ENCODE measurements at places on chromosomes 7 and 10.

DNA sequence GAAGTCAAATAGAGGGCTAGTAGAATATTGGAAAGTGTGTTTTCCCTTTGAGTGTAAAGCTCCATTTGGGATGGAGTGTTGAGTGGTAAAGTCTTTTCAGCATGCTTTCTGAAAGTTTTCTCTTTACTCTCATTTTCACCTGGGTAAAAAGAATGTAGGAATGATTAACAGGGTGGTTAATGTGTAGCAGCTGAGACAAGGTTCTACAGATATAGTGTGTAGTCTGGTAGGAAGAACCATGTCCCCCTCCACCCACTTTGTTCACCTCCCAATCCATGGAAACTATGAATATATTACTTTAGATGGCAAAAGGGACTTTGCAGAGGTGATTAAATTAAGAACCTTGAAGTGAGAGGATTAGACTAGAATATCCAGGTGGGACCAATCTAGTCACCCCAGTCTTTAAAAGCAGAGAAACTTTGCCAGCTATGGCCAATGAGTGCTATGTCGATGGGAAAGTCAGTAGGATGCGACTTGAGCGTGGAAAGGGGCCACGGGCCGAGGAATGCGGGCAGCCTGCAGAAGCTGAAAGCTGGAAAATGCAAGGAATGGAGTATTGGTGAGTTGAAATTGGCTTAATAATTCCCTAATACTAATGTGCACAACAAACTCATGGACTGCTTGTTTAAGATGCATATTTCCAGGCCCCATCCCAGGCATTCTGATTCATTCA lies 166.3 kb upstream of the AHR start:
- peaks cover 33% of the 10 kb centered on the region for H3K4me1 ChIP-seq
- peaks cover 2% of the 10 kb centered on the region for H3K36me3 ChIP-seq
- DNase-seq, result no peak
- peak overlapping the region; percentile 67 for H3K27ac ChIP-seq

- DNase-seq, result no peak
- H3K4me1 ChIP-seq, result peaks cover 12% of the 10 kb centered on the region
- H3K27ac ChIP-seq, result no peak overlapping the region
- H3K27me3 ChIP-seq, result peaks cover 2% of the 10 kb centered on the region
- H3K36me3 ChIP-seq, result peaks cover 5% of the 10 kb centered on the region
Measured at GRCh38 chr10:95428701-95429100, 132.5 kb downstream of the SORBS1 start.

GRCh38 chr7:50848203-50848602 lies 65.5 kb upstream of the GRB10 start:
- peaks cover 7% of the 10 kb centered on the region for H3K27me3 ChIP-seq
- no peak for DNase-seq
- no peak overlapping the region for H3K27ac ChIP-seq
- no peaks in the 10 kb centered on the region for H3K36me3 ChIP-seq

DNA sequence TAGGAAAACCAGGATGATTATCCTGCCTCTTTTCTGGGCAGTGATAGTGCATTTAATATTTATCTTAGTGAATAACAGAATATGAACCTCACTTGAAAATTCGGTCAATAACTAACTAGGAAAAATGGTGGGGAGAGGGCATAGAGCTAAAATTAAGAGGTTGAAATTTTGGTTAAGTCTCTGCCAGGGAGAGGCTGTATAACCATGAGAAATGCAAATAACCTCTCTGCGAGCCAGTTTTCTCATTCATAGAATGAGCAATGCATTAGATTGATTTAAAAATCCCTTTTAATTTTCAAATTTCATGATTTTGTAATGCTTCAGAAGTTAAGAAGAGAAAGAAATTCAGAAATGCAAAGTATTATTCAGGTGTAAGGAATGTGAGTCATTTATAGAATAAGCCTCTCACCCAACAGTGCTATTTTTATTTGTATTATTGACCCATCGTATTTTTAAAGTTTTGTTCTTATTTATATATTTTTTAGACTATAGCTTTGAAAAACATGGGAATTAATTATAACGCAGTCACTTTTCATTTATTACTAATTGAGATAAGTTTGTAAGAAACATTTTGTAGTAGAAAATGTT lies 104.7 kb downstream of the PHF14 start:
- peaks cover 19% of the 10 kb centered on the region for H3K36me3 ChIP-seq
- H3K4me1 ChIP-seq, result peaks cover 3% of the 10 kb centered on the region
- no peak overlapping the region for H3K4me3 ChIP-seq
- H3K27ac ChIP-seq, result no peak overlapping the region

DNA sequence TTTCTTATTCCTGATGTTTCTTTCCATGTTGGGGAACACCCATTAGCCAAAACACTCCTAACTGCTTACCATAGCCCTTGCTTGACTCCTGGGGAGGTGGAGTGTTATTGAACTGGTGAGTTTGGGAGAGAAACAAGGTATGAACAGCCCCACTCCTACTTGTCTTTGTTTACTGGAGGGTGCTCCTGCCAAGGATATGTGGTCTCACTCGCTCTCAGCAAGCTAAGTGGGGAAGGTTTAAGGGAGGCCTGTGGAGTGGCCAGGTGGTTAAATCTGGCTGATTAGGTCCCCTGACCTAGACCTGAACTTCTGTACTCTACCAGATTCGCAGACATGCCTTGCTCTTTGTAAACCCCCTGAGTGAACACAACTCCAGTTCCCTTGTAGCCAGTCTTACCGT lies 300.1 kb downstream of the PTEN start:
- peaks cover 3% of the 10 kb centered on the region for H3K27me3 ChIP-seq
- H3K27ac ChIP-seq, result no peak overlapping the region

DNA sequence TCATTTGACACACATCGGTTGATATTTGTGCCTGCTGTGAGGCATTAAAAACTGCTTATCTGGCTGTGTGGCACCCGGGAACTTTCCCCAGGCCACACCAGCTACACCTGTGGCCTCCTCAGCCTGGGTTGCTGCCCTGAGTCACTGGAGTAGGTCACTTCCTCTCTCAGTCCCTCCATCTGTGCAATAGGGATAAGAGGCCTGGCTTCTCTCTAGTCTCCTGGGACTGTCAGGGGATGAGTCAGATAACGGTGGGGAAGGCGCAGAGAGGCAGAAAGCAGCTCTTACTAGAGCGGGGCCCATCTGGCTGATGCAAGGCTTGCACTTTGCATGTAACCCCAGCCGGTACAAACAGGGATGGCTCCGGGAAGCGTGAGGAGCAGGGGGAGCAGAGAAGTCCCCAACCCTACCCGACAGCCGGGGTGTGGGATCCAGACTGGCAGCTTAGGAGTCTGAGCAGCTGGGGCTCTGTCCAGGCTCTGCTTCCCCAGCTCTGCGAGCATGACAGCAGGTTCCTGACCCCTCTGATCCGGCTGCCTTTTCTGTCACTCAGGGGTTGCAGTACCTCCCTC lies 34.0 kb downstream of the DNAJB12 start:
- H3K27me3 ChIP-seq, result peaks cover 10% of the 10 kb centered on the region
- no peak for DNase-seq
- no peak overlapping the region for H3K4me3 ChIP-seq
- peak overlapping the region; percentile 93 for H3K27ac ChIP-seq
- no peaks in the 10 kb centered on the region for H3K36me3 ChIP-seq
- peaks cover 18% of the 10 kb centered on the region for H3K4me1 ChIP-seq

GRCh38 chr10:133261726-133262325 lies 14.8 kb downstream of the ADAM8 start:
- H3K27ac ChIP-seq, result no peak overlapping the region
- peak overlapping the region; percentile 70 for H3K4me3 ChIP-seq
- peaks cover 5% of the 10 kb centered on the region for H3K4me1 ChIP-seq
- no peaks in the 10 kb centered on the region for H3K36me3 ChIP-seq
- peak; percentile 66 for DNase-seq
- H3K27me3 ChIP-seq, result peaks cover 22% of the 10 kb centered on the region

DNA sequence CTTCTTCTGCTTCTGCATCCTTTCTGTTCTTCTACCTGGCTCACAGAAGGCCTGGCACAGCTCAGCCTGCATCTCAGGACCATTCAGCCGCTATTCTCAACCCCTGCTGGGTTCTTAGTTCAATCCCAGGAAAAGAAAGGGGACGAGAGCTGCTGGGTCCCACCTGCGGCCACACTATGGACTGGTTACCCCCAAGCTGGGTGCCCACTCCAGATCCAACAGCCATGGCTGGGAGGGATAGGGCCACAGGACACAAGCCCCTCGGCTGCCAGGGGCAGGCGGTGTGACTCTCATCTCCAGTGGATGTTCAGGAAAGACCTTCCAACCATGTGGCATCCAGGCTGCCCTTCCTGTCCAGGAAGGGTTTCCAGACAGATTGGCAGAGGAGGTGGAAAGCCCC lies 97.6 kb upstream of the NMT2 start:
- no peaks in the 10 kb centered on the region for H3K27me3 ChIP-seq
- H3K36me3 ChIP-seq, result peaks cover 30% of the 10 kb centered on the region
- DNase-seq, result no peak
- no peak overlapping the region for H3K4me3 ChIP-seq
- no peak overlapping the region for H3K27ac ChIP-seq

DNA sequence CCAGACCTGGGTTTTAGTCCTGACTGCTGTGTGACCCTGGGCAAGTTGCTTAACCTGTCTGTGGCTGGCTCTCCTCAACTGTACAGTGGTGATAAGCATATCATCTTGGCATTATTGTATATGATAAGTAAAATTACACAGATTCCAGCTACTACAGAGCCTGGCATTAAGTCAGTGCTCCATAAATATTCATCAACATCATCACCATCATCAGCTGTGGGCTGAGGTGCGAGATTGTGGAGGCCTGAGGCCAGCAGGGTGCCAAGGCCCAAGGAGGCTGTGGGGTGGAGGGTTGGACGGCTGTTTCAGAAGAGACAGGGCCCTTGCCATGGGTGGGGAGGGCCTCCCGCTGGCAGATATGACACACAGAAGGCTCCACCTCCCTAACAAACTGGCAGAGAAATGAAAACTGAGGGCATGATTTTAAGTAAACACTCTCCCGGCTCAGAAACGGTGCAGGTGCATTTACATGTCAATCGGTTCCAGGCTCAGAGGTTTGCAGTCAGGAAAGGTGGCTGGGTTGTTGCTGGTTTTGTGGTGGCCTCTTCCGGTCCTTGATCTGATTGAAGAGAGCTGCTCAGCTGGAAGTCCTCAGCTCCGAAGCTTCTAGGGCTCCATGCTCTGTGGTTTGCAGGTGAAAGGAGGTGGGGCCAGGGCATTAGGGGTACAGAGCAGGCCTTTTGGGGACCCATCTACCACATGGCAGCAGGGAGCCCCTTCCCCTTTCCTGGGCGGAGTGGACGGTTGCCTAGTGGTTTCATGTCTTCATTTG lies 10.2 kb downstream of the CRYGN start:
- peak overlapping the region; percentile 97 for H3K27ac ChIP-seq
- peaks cover 1% of the 10 kb centered on the region for H3K36me3 ChIP-seq
- no peak for DNase-seq
- H3K4me1 ChIP-seq, result peaks cover 24% of the 10 kb centered on the region
- H3K27me3 ChIP-seq, result no peaks in the 10 kb centered on the region

GRCh38 chr7:99407872-99408378 lies 472 bp downstream of the PDAP1 start:
- no peak for DNase-seq
- H3K4me1 ChIP-seq, result peaks cover 27% of the 10 kb centered on the region
- H3K27me3 ChIP-seq, result no peaks in the 10 kb centered on the region
- peak overlapping the region; percentile 100 for H3K27ac ChIP-seq

- H3K36me3 ChIP-seq, result no peaks in the 10 kb centered on the region
- DNase-seq, result peak; percentile 24
- no peak overlapping the region for H3K27ac ChIP-seq
- no peak overlapping the region for H3K4me3 ChIP-seq
- no peaks in the 10 kb centered on the region for H3K27me3 ChIP-seq
Measured at GRCh38 chr10:18214691-18215563, 74.7 kb downstream of the CACNB2 start.

- no peak overlapping the region for H3K4me3 ChIP-seq
- no peaks in the 10 kb centered on the region for H3K27me3 ChIP-seq
- DNase-seq, result no peak
- no peaks in the 10 kb centered on the region for H3K36me3 ChIP-seq
Measured at GRCh38 chr7:122643250-122643649, 55.7 kb downstream of the RNF133 start.
